ENCODE measurements at places on chromosomes 4 and X.

DNA sequence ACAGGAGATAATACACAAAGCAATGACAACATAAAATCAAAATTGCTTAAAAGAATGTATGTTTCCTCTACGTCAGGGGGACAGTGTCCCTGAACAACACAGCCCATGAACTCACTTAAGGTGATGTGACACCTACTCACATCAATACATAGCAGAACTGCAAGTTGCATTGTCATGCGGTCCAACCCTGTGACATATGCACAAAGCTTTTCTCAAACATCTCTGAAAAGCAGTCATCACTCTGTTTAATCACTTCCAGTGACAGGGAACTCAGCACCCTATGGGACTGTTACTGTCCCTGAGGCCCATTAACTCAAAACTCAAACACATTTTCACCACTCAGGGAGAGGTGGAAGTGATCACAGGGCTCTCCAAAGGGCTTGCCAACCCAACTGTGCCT is 2.4 kb downstream of the STX18 start:
- DNase-seq, result no peak

GRCh38 chr4:18007625-18008024 is 13.9 kb downstream of the LCORL start:
- DNase-seq, result no peak

GRCh38 chr4:11485926-11486325 is 57.2 kb upstream of the HS3ST1 start:
- DNase-seq, result no peak

- no peak for DNase-seq
Measured at GRCh38 chrX:41384051-41384705, 50.2 kb downstream of the DDX3X start.

- DNase-seq, result no peak
Measured at GRCh38 chrX:33970028-33970967, 161.8 kb downstream of the FAM47A start.

- no peak for DNase-seq
Measured at GRCh38 chrX:24900234-24900633, 115.5 kb downstream of the ARX start.

- no peak for DNase-seq
Measured at GRCh38 chr4:138222046-138222445, 20.1 kb downstream of the SLC7A11 start.

DNA sequence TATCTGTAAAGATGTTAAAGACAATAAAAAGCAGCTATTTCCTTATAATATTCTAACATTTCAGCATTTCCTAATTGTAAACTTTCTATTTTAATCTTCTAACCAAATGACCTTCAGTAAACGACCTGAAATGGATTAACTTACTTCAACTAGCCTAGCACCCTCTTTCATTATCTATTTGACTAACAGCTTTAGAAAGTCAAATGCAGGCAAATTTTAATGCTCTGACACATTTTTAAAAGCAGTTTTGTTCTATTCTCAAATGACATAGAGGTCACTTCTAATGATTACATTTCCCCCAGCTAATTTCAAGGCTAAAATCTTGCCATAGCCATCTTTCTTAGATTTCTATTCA is 41.9 kb downstream of the SLC7A11 start:
- no peak for DNase-seq

GRCh38 chr4:106914223-106914622 is 121.9 kb downstream of the DKK2 start:
- no peak for DNase-seq

DNA sequence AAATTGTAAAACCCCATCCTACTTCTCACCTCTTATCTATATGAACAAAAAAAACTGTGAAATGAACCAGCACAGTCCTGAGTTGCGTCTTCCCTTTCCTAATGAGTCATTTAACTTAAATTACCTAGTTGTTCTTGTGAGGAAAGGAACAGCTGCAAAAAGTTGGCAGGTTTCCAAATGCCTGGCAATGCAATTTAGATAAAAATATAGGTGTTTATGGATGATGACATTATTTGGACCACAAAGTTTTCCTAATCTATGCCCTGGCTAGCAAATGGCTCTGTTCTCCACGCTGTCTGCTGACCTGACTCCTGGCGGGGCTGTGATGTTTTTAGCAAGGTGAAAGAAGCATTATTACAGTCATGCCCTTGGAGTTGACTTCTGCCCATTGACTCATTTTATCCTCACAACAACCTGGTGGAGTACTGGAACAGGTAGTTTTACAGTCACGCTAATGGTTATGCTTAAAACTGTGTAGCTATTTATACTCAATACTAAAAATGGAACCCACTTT is 29.8 kb upstream of the RELL1 start:
- DNase-seq, result peak; percentile 43

GRCh38 chr4:77454858-77455257 is 150.8 kb upstream of the CXCL13 start:
- no peak for DNase-seq

- DNase-seq, result no peak
Measured at GRCh38 chr4:52780206-52780605, 29.0 kb upstream of the ERVMER34-1 start.

DNA sequence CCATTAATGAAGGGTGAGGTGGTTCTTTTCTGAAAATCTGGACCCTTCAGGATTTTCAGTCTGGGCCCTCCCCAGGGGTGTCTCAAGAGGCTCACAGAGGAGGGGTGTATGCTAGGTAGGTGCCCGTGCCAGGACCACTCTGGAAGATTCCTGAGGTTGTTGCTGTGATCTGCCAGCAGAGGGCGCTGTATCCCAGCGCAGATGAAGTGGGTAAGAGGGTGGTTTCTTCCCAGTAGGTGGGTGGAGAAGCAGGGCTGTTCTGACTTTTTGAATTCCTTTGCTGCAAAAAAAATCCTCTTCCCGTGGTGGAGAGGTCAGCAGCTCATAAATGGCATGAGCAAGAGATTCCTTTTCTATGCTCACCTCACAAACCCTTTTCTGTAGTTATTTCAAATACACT is 51.1 kb downstream of the SCML1 start:
- DNase-seq, result no peak

DNA sequence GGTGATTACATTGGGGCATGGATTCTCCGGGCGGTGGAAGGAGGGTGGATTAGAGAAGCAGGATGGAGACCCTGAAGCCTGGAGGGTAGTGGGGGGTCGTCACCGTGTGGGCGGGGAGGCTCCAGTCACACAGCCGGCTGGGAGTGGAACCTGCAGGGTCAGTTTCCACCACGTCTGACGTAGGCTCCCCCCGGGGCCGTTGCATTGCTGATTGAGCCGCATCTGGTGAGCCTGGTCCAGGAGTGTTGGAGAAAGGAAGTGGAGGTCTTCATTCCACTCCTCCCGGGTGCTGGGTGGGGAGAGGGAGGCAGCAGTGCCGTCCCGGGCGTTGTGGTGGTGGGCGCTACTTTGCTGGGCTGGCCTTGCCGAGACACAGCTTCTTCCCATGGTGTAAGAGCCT is 28.1 kb downstream of the TBC1D14 start:
- no peak for DNase-seq

- no peak for DNase-seq
Measured at GRCh38 chr4:74855879-74856278, 61.6 kb upstream of the BTC start.

- no peak for DNase-seq
Measured at GRCh38 chr4:1365271-1366178, 18.5 kb downstream of the UVSSA start.

DNA sequence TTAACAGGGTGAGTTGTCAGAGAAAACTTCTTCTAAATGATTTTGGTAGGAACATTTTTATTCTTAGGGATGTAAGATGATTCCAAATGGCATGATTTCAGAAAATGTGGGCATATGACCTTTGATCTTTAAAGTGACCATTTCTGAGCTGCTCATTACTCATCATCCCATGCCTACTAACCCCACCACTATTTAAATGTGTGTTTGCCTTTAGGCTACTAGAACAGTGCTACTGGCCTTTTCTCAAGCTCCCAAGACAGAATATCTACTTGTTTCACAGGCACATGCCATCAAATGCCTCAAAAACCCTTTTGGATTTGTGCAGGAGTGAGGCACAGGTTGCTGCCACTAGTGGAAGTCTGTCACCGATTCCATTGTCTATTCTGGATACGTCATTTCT is 428.2 kb downstream of the ADAM29 start:
- DNase-seq, result no peak

- DNase-seq, result no peak
Measured at GRCh38 chr4:145635117-145635516, 15.9 kb downstream of the MMAA start.

DNA sequence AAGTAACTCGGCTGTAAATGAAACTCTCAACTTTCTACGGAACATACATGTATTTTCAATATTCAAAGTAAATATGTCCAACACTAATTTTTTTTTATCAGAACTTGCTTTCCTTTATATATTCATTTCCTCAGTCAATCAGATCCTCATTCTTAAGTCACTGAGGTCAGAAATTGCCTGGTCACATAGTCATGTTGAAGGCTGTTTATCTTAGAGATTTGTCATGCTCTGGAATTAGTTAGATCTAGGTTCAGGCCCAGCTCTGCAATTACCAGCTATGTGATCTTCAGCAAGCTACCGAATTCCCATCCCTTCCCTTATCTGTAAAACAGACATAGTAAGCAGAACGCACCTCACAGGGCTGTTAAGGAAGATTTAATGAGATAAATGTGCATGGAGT is 228.8 kb downstream of the SPCS3 start:
- no peak for DNase-seq

GRCh38 chr4:3291411-3291968 is 1.3 kb upstream of the RGS12 start:
- DNase-seq, result no peak

DNA sequence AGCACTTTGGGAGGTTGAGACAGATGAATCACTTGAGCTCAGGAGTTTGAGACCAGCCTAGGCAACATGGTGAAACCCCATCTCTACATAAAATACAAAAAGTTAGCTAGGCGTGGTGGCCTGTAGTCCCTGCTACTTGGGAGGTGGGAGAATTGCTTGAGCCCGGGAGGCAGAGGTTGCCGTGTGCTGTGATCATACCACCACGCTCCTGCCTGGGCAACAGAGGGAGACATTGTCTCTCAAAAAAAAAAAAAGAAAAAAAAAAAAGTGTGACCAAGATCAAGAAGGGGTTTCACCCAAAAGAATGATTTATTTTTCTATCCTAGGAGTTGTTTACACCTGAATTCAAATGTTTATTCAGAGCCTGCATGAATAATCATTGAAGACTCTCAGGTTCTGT is 572.4 kb upstream of the GALNT7 start:
- no peak for DNase-seq

GRCh38 chr4:77433418-77433733 is 172.2 kb upstream of the CXCL13 start:
- peak; percentile 7 for DNase-seq

DNA sequence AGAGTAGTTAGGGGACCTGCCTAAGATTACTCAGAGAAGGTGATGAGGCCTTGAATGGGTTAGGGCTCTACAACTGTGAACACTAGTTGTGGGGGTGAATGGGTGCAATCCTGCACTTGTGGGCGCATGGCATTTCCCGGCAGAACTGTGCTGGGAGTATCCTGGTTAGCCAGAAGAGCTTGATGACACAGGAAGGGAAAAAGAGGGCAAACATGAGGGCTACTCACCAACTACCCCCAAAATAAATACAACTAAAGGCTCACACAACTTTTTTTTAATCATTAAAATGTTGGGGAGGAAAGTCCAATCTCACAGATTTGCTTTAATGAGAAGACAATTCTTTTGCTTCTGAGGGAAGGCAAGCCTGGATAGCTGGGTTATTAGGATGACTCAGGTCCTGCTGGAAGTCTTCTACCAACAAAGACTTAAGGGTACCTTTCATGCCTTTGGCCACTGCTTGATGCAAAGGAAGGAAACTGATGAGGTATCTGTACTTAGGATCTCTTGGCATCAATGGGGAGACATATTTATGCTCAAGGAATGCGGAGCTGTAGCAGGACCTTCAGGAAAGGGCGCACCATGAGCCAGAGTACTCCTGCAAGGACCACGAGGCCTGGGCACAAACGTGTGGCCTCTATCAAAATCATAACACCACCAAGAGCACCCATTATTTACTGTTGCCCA is 2.6 kb downstream of the PHKA2 start:
- no peak for DNase-seq

DNA sequence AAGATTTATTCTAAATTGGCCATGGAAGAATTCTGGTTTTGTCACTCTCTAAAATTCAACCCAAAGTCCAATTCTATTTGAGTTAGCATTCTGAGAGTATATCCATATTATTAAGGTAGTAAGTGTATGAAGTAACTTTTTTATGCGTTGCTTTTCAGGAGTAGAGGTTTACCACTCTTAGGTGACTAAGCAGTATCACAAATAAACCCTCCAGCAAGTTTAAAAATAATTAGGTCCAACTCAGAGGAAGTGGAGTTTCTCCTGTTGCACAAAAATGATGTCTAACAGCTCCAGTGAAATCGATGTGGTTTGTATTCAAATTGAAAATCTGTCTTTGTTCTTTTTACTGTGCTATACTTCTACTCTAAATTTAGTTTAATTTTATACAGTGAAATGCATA is 6.6 kb downstream of the SCML1 start:
- DNase-seq, result no peak
